ENCODE measurements at places on chromosomes 16 and 17.

DNA sequence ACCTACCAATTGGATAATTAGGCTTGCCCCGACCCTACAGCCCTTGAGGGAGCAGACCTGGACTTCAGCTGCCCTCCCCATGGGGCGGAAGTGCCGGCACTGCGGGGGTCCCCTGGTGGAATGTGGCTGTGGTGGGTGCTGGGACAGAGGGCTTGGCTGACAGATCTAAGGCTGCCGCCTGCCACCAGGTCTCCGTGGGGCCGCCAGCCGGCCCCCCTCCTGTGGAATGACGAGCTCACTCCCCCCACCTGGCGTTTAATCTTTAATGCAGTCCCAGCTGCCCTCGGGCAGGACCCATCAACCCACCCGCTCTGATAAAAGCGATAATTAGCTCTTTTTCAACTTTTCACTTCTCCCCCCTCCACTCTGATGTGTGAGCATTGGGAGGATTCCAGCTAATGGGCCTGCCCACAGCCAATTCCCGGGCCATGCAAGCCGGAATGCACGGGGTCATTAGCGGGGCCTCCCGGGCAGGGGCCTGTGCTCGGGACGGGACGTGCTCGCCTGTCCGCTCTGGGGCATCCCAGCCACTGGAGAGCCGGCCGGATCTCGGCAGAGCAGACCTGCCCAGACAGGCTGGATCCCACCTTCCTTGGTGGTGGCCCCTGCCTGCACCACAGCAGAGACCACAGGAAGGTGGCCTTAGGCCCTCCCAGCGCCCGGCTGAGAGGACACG lies 28.3 kb upstream of the GOSR2 start:
- DNase-seq = no peak

- DNase-seq = no peak
Measured at GRCh38 chr17:41413353-41413957, 10.9 kb downstream of the KRT37 start.

- no peak for DNase-seq
Measured at GRCh38 chr17:32899236-32900013, 22.5 kb upstream of the MYO1D start.

DNA sequence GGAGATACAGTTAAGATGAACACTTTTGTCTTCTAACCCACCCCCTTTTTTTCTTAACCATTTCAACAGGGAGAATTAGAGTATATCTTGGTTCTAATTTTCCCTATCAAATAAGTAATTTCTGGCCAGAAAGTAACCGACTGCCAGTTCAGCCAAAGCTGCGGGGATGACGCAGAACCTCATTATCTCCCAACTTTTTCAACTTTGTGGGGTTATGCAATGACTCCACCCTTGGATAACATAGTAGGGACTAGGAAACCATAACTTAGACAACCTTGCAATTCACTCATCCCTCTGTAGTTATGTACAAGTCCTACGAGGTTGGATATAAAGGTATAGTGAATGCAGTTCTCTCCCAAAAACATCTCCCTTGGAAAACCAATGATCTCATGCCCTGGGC lies 184.0 kb downstream of the ZNF18 start:
- no peak for DNase-seq

GRCh38 chr16:1993731-1994131 lies 4.0 kb downstream of the SYNGR3 start:
- no peak for DNase-seq

DNA sequence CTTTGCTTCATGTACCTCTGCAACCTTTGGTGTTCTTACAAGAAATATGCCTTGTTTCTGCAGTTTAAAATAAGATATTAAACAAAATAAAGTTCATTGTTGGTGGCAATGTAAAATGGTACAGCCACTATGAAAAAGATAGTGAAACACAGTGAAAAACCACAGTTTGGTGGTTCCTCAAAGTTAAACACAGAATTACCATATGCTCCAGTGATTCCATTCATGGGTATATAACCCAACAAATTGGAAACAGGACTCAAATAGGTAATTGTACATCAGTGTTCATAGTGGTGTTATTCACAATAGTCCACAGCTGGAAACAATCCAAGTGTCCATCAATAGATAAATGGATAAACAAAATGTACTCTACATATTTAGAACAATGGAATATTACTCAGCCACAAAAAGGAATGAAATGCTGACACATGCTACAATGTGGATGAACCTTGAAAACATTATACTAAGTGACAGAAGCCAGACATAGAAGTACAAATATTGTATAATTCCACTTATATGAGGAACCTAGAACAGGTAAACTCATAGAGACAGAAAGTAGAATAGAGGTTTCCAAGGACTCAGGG lies 49.2 kb downstream of the CUEDC1 start:
- DNase-seq = no peak

- no peak for DNase-seq
Measured at GRCh38 chr17:81034168-81034777, 678 bp upstream of the BAIAP2 start.

GRCh38 chr17:80382446-80382845 lies 32.5 kb upstream of the ENDOV start:
- DNase-seq = no peak

GRCh38 chr17:59002848-59003247 lies 103.8 kb downstream of the TRIM37 start:
- no peak for DNase-seq

- DNase-seq = no peak
Measured at GRCh38 chr17:13417381-13417950, 184.3 kb downstream of the HS3ST3A1 start.

GRCh38 chr17:17494499-17494869 lies 1.7 kb downstream of the RASD1 start:
- DNase-seq = no peak

DNA sequence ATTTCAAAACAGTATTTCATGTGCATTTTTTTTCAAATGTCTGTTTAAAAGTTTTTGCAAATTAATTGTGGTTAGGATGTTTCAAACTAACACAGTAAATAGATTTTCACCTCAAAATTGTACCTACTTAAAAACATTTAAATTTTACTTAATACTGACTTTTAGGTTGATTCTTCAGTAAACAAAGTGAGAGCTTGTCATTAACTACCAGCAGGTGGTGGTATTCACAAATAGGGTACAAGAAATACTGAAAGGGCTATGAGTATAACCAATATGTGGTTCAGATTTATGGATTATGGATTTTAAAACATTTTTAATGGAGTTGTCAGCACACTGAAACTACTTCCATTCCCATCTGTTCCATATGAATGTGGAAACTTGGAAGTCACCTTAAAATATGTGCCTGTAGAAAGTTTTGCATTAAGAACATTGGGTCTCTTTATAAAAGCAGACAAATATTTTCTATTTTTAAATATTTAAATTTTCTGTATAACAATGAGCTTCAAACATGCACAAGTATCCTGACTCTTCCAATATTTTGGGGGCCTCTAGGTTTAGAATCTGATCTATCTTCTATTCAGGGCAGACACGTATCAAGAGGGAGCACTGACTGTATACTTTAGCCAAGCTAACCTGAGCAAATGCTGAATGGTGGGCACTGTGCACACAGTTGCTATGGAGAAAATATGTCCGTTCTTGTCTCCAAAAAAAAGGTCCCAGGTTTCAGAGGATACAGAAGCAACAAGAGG lies 155.6 kb downstream of the SNX11 start:
- no peak for DNase-seq

- no peak for DNase-seq
Measured at GRCh38 chr17:43554857-43555256, 8.7 kb upstream of the ETV4 start.

DNA sequence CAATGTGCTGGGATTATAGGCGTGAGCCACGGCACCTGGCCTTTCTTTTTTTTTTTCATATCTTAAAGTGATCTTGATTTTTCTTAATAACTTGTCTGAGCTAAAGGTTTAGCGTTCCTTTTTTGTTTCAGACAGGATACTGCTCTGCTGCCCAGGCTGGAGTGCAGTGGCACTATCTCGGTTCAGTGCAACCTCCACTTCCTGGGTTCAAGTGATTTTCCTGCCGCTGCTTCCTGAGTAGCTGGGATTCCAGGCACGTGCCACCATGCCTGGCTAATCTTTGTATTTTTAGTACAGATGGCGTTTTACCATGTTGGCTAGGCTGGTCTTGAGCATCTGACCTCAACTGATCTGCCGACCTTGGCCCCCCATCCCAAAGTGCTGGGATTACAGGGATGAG lies 4.0 kb downstream of the RUSF1 start:
- DNase-seq = no peak

DNA sequence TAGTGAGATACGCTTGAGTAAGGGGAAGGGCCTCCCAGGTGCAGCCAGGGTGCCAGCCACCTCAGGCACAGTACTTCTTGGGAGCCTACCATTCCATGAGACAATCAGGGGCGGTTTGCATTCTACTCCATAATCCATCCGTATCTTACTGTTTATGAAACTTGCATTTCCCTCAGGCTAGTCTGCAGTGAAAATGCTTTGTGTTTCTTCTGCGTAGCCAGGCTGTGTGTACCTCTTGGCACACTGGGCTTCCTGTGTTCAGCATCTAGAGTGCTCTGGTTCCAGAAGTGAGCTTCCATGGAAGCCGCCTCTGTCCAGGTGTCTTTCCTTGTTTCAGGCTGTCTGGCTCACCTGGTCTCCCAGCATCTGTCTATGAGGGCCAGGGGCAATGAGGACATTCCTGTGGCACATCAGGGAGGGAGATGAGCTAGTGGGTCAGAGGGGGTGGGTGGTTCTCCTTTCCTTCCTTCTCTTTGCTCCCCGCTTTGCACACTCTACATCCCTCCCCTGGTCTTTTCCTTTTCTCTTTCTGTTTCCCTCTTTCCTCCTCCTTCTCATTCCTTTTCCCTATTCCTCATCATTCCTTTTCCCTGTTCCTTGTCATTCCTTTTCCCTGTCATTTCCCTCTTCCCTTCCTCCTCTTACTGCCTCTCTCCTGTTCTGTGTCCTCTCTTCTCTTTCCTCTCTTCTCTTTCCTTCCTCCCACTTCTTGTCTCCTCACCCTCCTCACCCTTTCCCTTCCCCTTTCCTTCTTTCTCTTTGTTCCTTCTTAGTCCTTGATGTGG lies 386.5 kb downstream of the CPPED1 start:
- DNase-seq = no peak
